Activated CD4-positive, alpha-beta T cell treated with anti-CD3 and anti-CD28 coated beads for 24 hours (primary cell): ENCODE measurements at places on chromosomes 5 and 9.

DNA sequence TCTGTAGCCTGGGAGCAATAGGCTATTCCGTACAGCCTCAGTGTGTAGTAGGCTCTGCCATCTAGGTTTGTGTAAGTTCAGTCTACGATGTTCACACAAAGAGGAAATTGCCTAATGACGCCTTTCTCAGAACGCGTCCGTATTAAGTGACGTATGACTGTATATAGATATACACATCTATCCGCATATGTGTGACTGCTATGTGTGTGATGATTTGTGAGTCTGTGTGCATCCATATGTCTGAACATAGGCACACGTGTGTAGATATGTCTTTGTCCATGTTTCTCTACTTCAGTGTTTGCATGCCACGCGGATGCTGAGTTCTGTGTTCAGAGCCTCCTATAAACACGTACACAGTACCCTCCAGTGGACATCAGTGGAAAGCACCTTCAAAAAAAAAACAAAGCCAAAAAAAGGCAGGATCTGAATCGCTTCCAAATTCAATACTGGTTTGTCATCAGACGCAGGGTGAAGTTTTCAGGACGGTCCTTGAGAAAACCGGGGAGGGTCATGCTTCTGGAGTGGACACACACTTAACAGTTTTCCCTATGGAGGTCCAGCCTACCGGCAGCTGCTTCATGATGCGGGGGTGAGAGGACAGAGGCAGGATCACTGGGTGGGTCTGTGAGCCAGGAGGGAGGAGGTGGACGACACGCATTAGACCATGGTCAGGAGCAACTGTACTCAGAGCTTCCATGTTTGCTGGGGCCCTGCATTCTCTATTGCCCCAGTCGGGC lies 29.5 kb upstream of the ALDH1B1 start:
- no peak for DNase-seq

- DNase-seq = no peak
These were observed 198.1 kb downstream of the ENC1 start for GRCh38 chr5:74442466-74442865.

DNA sequence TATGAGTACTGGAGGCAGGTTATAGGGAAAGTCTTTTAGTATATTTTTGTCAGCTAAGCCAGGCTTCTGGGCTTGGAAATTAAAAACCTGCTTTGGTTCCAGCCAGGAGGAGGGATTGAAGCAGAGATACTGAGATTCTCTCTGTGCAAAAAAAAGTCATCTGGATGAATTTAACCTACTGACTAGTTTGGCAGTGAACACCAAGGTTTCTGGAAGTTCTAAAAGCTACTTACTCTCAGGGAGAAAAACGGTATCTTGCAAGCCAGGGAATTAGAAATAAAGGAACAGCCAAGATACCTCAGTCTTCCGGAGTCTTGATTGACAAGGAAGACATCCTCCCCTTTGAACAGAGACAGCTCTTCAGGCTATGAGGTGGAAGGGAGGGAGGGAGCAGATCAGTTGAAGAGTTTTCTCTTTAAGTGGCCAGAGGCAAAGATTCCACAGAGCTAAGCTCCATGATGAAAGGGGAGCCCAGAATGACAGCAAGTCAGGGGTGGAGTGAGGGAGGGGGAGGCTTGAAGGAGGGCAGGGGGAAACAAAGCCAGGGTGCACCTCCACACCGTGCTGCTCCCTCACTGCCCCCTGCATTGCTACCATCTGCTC lies 8.3 kb upstream of the ZBTB34 start:
- DNase-seq = no peak

- DNase-seq = no peak
These were observed 43.8 kb downstream of the STOM start for GRCh38 chr9:121326130-121326838.

DNA sequence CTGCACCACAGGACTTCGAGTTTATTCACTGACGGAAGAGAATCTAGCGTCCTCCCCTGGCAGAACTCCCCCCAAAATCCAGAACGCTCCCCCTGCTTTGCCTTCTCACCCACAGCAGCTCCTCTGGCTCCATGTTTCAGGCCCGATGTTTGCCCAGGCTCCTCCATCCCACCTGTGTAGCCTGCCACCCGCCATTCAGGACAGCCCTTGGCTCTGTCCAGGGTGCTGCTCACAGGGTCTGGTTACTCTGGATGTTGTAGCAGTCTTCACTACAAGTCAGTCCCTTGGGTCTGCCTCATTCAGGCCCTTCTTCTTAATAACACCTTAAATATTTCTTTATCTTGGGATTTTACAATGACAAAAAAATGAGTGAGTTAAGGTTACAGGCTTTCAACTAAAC lies 41.3 kb upstream of the SV2C start:
- no peak for DNase-seq

- DNase-seq = no peak
These were observed 262.5 kb downstream of the MED10 start for GRCh38 chr5:6115852-6116251.

DNA sequence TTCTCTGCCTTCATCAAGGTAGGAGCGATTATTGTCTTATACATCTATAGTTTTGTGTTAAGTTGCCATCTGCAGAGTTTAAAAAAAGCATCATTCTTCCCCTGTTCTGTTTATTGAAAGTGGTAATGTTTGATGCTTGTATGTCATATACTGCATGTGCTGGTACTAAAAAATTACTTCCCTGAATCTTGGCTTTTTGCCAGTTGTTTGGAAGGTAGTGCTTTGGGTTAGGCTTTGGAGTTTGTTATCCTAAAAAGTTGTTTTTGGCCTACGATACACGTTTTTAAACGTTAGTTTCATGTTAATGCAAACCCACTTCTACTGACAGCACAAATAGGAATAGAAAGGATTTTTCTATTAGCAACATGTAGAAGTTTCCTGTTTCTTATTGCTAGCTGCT lies 158.3 kb downstream of the GIN1 start:
- DNase-seq = no peak

DNA sequence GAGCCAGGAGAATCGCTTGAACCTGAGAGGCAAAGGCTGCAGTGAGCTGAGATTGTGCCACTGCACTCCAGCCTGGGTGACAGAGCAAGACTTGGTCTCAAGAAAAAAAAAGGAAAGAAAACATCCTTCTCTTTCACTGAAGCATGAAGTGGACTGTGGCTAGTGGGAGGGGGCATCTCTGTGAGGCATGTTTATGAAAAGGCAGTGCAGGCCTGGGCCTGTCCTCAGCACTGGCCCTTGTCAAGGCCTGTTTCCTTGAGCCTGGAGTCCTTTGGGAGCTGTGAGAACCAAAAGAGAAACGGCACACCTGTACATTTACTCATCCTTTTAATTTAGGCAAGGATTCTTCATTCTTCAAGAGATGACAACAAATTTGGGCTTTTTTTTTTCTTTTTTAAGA lies 18.3 kb upstream of the FUBP3 start:
- DNase-seq = no peak

DNA sequence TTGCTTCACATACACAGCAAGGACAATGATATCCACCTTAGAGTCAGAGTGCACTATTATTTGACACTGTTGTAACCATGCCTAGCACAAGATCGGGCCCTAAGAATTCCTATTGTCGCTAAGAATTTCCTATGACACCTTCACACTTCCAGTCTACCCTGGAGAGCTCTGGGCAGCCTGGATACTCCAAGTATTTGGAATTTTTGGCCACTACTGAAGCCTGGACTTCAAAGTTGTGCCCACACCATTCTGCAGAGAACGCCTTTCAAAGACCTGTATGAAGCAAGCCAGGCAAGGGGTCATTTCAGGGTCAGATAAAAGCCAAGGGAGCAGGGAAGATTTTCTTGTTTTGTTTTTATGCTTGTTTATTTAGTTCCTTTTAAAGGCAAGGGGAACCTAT lies 179.7 kb downstream of the PAPPA start:
- no peak for DNase-seq

DNA sequence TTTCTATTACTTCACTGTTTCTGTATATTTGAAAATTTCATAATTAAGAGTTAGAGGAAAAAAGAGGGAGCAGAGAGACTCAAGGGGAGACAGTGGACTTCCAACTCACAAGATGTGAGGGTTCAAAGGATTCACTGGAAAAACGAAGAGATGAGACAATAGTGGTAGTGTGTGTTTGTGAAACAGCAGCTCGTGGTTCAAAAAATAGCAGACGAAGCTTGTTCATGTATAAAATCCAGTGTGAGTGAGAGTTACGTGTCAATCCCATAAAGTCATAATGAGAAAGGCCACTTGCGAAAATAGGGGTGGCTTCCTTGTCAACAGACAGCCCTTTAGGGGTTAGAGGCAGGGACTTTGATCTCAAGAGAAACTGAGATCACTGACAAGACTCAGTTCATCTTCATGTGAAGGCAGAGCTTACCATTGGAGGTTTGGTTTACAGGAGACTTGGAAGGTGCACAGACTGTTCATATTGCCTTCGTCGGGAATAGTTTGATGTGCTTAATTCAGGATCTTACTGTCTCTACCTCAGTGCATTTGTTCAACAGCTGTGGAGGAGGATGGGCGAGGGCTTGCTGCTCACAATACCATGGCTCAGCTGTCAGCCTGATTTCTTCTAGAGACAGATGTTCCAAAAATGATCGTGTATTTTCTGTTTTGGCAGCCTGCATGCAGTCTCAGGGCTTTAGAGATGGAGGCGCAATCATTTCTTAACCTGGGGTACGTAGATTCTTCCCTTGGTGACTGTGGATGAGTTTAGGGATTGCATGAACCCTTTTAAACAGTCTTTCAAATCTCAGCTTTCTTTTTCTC lies 105.7 kb upstream of the KLF9 start:
- DNase-seq = no peak

DNA sequence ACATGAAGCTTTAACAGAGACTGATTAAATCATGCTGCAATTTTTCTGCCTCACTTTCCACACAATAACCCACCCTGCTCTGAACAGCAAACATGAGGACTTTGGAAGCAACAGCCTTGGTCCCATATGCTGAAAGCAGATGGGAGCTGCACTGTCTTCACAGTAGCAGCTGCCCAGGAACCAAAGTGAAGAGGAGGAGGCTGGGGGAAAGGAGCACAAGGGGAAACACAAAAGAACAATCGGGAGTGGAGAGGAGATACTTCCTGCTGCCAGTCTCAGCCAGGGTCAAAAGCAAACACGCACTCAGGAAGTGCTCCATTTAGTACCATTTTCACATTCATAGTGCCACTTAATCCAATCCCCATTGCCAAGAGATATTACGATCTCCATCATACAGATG lies 183.3 kb upstream of the PUM3 start:
- no peak for DNase-seq
